ENCODE measurements at places on chromosomes 7 and 10. TPM values are rescaled to one million over a fixed set of nuclear protein-coding genes. Genes with fewer than 3 reads are reported as not detected.

- no peak for DNase-seq
Observed at GRCh38 chr10:45581216-45581549, 91.4 kb downstream of the ZFAND4 start.

Gene PIP
- not detected for total RNA-seq

Gene FRMPD2
- total RNA-seq: not detected

DNA sequence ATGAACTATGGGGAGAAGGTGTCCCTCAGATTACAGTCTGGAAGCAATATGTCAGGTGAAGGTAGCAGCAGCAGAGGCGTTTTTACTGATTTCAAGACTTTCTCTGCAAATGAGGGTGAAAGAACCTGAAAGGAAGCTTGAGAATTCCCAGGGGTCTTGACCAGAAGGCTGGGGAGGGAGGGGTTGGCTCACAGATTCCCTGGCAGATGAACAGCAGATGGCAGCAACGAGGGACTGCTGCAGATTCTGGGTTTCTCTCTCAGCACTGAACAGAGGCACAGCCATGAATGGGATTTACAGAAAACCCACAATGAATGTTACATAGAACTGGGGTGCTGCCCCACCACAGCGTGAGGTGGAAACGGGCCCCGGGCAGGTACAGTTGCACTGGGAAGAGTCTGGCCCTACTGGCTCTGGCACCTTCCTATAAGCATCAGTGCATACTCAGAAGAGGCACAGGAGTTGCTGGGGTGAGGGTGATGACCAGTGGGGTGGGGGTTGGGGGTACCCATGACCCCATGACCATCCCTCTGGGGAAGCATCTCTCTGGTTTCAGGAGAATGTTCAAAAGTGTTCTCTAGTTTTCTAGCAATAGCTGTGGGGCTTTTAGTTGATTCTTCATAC, 317.8 kb downstream of the SH2D4B start:
- DNase-seq: peak; percentile 73

DNA sequence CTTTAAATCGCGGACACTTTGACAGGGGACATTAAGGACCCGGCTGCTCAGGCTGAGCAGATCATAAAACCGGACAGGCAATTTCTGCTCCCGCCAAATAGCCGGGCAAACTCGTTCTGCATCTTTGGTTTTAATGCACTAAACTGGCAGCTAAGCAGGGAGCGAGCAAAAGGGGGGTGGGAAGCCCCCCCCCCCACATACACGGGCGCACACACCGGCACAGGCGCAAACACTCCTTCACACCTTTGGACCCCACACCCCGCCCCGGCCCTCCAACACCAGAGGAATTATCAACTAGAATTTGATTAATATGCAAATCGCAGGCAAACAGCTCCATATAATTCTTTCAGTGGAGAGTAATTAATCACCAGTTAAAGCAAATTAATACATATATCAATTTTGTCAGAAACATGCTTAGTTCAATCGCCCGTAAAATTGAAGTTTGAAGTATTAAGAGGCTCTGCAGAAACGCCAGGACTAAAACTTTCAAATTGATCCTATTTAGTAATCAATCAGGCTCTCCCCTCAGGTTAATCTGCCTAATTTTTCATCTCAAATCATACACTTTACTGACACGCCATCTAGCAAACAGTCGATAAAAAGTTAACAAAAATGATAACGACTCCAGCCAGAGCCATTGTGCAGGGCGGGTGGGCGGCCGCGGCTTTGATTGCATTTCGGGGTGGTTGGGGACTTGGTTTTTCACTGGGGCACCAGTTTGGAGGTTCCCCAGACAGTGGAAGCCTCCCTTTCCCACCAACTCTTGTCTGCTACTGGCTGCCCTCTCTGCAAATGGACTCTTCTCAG, 9.9 kb downstream of the LBX1 start:
- no peak for DNase-seq

DNA sequence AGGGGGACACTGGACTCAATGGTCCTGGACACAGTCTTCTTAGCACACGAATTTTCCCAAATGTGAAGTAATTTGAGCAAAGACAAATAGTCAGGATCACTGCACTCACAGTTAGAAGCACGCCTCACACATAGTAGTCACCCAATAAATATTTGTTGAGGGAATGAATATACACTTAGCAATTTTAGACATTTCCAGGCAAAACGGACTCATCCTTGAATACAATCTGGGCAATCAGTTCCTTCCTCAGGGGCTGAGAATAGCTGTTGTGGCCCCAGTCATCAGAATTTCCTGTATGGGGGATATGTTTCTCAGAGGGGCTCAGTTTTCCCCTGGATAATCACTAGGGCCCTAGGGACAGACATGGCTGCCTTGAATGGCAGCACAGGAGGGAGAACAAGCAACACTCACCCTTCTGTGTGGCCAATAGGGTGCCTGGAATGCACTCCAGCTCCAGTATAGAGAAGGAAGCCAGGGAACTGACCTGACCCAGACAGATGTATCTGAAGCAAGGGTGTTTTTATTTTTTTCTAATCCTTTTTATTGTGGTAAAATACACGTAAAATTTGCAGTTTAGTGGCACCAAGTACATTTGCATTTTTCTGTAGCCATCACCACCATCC, 282.7 kb upstream of the ZNF32 start:
- DNase-seq: no peak

Gene GTF2I
- total RNA-seq: 130 TPM

DNA sequence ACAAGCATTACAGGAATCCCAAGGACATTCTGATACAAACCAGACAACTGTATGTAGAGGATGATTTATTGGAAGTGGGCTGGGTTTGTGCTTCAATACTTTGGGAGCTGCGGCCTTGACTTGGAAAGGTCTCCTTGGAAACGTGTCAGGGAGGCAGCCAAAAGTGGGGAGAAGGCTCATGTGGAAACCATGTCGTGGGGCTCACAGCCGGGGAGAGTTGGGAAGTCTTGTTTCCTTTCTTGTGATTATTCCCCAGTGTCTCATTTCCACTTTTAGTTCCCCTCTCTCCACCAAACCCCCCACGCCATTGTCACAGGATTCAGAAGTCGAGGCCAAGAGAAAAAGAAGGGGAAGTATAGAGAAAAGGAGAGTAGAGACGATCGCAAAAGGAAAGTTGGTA, 53.9 kb upstream of the SFMBT2 start:
- no peak for DNase-seq

DNA sequence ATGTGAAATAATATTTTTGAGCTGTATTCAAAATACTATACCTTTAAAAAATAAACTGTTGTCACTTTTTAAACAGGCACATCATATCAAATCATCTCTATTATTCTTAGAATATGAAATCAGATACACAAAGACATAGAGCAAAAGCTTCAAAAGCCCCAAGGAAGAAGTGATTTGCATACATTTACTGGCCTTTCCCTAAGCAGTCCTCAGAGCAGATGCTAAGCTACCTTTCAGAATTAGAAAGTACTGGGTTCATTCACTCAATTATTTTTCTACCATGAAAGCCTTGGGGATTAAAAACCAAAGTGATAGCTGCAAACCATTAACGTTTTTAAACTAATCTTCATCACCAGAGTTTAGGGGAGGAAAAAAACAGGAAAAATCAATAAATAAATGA, 55.8 kb upstream of the RNF148 start:
- no peak for DNase-seq

Gene AKR1E2
- total RNA-seq: not detected

Gene RSBN1L
- total RNA-seq: 14.1 TPM

Gene RBM20
- total RNA-seq: not detected

- peak; percentile 78 for DNase-seq
Observed at GRCh38 chr7:66732439-66732838, 8.1 kb upstream of the RABGEF1 start.

- DNase-seq: no peak
Observed at GRCh38 chr10:129033340-129033739, 433.7 kb upstream of the MGMT start.

Gene RGR
- not detected for total RNA-seq
